ENCODE measurements at places on chromosomes 1 and 21. TPM values are rescaled to one million over a fixed set of nuclear protein-coding genes. Genes with fewer than 3 reads are reported as not detected.
A peak's percentile ranks its signal among the peaks of the same experiment; 100 is the strongest.

DNA sequence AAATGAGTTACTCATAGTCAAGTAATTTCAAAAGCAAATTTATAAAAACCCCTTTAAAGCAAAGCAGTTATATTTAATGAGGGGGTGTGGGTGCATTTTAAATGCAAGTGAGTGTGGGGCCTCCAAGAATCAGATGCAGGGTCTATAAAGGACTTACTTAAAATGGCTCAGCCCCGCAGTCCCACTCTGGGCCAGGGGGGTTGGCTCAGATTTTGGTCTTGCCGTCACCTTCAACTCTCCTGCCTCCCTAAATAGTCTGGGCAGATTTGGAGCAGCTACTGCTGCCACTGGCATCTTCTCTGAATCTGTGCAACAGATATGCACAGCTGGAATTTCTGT, 16.2 kb downstream of the AMPD2 start:
- peaks cover 3% of the 10 kb centered on the region for H3K36me3 ChIP-seq
- H3K4me1 ChIP-seq, result peaks cover 6% of the 10 kb centered on the region
- H3K27me3 ChIP-seq, result no peaks in the 10 kb centered on the region
- no peak for DNase-seq
- no peak overlapping the region for H3K4me3 ChIP-seq

- no peaks in the 10 kb centered on the region for H3K36me3 ChIP-seq
- H3K4me1 ChIP-seq, result no peaks in the 10 kb centered on the region
- no peak overlapping the region for H3K27ac ChIP-seq
- no peak overlapping the region for H3K4me3 ChIP-seq
These were observed 11.0 kb downstream of the GSTM5 start for GRCh38 chr1:109722908-109723691.

Gene SPRR4
- total RNA-seq, result not detected

DNA sequence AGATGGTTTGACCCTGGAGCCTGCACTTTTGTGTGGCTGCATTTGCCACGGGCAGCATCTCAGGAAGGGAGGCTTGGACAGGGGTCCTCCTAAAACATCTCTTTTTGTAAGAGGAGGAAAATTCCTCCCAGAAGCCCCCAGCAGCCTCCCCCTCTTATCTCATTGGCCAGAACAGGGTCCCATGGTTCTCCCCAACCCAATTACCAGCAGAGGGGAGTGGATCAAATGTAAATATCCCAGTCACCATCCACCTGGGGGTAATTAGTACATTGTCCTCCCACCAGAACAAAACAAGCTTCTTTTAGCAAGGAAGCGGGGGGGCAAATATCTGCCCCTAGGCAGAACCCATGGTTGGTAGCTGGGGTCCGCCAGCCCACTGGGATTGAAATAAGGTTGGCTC, 44.7 kb upstream of the TENT5B start:
- no peaks in the 10 kb centered on the region for H3K27me3 ChIP-seq
- peak overlapping the region; percentile 26 for H3K27ac ChIP-seq
- DNase-seq, result no peak
- peaks cover 26% of the 10 kb centered on the region for H3K4me1 ChIP-seq
- no peaks in the 10 kb centered on the region for H3K36me3 ChIP-seq

DNA sequence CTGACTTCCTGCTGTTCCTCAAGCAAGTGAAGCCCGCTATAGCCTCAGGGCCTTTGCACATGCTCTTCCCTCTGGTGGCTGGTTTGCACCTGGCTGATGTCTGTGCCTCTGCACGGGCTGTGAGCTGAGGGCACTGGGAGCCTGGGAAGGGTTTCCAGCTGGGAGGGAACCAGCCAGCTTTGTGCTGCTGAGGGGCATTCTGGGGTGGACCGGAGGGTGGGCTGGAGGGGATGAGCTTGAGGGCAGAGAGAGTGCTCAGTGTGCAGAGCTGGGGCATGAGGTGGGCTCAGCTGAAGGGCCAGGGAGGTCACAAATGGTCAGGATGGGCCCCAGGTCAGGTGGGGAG, 305.7 kb downstream of the MATN1 start:
- H3K27ac ChIP-seq, result no peak overlapping the region
- no peak overlapping the region for H3K4me3 ChIP-seq
- H3K27me3 ChIP-seq, result no peaks in the 10 kb centered on the region
- no peak for DNase-seq
- no peaks in the 10 kb centered on the region for H3K4me1 ChIP-seq
- no peaks in the 10 kb centered on the region for H3K36me3 ChIP-seq

Gene DNM3
- 8.5 TPM for total RNA-seq

DNA sequence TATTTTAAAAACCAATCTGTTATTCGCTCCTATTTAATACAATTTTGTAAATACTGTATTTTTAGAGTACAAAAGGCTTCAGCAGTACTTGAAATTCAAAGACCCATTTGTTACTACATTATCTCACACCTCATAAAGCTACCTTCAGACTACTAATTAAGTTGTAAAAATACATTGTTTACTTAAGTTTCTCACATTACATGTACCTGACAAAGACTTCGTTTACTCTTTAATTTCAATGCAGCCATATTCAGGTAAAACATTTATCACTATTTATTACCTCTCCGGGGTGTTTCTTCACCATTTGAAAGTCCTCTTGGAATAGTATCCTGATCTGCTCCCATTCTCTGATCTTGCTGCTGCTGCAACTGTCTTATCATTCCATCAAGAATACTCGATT, 55.2 kb downstream of the BRWD1 start:
- H3K4me3 ChIP-seq, result no peak overlapping the region
- no peaks in the 10 kb centered on the region for H3K36me3 ChIP-seq
- no peaks in the 10 kb centered on the region for H3K4me1 ChIP-seq
- no peak overlapping the region for H3K27ac ChIP-seq

DNA sequence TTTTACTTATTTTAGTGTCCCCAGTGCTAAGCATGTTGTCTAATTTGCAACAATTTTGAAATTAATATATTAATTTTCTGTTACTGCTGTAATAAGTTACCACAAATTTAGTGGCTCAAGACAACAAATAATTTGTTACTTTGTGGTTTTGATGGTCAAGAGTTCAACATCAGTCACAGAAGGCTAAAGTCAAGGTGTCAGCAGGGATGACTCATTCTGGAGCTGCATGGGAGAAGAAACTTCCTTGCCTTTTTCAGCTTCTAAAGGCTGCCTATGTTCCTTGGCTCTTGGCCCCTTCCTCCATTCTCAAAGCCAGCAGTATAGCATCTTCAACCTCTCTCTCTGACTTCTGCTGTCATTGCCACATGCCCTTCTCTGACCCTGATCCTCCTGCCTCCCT, 271.8 kb downstream of the HLX start:
- no peaks in the 10 kb centered on the region for H3K4me1 ChIP-seq
- no peak overlapping the region for H3K4me3 ChIP-seq
- DNase-seq, result no peak
- H3K36me3 ChIP-seq, result no peaks in the 10 kb centered on the region
- no peaks in the 10 kb centered on the region for H3K27me3 ChIP-seq

DNA sequence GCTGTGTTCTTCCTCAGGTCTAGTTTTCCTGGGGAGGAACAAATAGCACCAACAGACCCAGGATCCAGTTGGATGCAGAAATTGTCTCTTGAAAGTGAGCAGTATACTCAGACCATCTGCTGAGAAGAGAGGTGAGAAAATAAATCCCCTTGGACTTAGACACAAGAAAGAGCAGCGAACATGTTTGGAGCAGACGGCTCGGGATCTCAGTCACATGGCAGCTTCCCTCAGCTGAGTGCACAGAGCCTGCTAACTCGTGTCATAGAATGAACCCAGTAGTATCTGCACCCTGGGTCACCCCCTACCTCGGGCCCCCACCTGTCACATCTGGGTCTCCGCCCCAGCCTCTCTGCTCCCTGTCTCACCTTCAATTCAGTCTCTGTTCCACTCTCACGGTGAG, 115.6 kb downstream of the CCDC185 start:
- H3K27ac ChIP-seq, result no peak overlapping the region
- H3K27me3 ChIP-seq, result no peaks in the 10 kb centered on the region
- H3K4me1 ChIP-seq, result no peaks in the 10 kb centered on the region
- no peaks in the 10 kb centered on the region for H3K36me3 ChIP-seq
- H3K4me3 ChIP-seq, result no peak overlapping the region
- no peak for DNase-seq

Gene EPHB2
- total RNA-seq, result 17.2 TPM

Gene CR2
- total RNA-seq, result 4.1 TPM

DNA sequence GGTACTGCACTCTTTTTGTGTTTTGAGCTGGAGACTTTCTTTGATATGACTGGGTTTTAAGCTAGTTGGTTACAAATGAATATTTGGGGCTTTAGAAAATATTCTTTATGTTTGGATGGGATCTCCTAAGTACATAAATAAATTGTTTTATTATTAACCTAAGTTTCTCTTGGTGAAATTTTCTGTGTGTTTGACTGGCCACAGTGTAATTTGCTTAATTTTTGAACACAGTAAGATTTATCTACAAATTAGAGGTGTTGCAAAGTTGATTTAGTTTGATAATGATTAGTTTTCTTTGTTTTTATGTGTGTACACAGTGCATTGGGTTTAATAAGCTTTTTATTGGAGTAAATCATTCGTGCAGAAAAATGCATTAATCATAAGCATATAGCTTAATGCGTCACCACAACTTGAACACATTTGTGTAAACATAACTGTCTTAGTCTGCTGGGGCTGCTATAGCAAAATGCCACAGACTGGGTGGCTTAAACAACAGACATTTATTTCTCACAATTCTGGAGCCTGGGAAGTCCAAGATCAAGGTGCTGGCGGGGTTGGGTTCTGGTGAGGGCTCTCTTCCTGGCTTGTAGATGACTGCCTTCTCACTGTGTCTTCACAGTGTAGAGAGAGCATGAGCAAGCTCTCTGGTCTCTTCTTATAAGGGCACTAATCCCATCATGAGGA, 17.4 kb upstream of the SLC6A9 start:
- DNase-seq, result no peak
- no peaks in the 10 kb centered on the region for H3K36me3 ChIP-seq
- H3K4me3 ChIP-seq, result no peak overlapping the region
- H3K27ac ChIP-seq, result no peak overlapping the region
- peaks cover 3% of the 10 kb centered on the region for H3K4me1 ChIP-seq

DNA sequence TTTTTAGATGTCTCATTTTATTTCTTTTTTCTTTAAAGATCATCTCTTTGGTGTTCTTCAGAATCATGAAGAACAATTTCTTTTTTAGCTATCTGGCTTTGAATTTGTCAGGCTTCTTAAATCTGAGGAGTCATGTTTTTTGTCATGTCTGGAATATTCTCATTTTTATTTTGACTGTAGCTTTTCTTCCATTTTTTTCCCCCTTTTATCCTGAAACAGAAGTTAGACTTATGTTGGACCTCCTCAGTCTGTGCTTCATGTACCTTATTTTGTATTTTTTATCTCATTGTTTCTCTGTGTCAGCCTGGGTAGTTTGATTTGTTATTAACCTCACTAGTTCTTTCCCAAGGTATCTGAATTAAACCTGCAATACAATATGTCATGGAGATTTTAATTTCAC, 319.2 kb upstream of the ADGRL4 start:
- H3K4me1 ChIP-seq, result no peaks in the 10 kb centered on the region
- no peaks in the 10 kb centered on the region for H3K27me3 ChIP-seq
- no peak for DNase-seq
- no peak overlapping the region for H3K4me3 ChIP-seq

- H3K4me3 ChIP-seq, result no peak overlapping the region
- no peak overlapping the region for H3K27ac ChIP-seq
- H3K4me1 ChIP-seq, result no peaks in the 10 kb centered on the region
- H3K27me3 ChIP-seq, result no peaks in the 10 kb centered on the region
These were observed 36.3 kb upstream of the FAM3B start for GRCh38 chr21:41280115-41280919.

Gene CD2
- total RNA-seq, result not detected

Gene RHD
- total RNA-seq, result not detected

DNA sequence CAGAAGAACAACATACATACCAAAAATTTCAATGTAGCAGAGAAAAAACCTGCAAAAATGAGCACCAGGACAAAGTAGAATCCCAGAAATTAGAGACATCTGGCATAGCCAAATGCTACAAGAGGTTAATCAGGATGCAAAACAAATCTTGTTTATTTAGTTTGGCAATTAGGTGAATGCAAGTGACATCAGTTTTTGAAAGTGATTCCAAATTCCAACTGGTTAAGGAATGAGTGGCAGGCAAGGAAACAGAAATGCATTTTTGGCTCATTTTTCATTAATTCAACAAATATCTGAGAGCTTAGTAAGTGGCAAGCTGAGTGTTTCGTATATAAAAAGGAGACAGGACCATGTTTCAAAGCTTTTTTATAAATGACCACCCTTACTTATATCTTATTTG, 21.3 kb downstream of the SCAF4 start:
- no peak for DNase-seq
- H3K27ac ChIP-seq, result no peak overlapping the region
- H3K27me3 ChIP-seq, result no peaks in the 10 kb centered on the region
- no peaks in the 10 kb centered on the region for H3K36me3 ChIP-seq
- no peak overlapping the region for H3K4me3 ChIP-seq

Gene SLC44A3
- 5.0 TPM for total RNA-seq

- no peaks in the 10 kb centered on the region for H3K27me3 ChIP-seq
- H3K27ac ChIP-seq, result no peak overlapping the region
- H3K36me3 ChIP-seq, result no peaks in the 10 kb centered on the region
- no peak for DNase-seq
- H3K4me3 ChIP-seq, result no peak overlapping the region
These were observed 412.1 kb downstream of the LTN1 start for GRCh38 chr21:28580585-28580984.

DNA sequence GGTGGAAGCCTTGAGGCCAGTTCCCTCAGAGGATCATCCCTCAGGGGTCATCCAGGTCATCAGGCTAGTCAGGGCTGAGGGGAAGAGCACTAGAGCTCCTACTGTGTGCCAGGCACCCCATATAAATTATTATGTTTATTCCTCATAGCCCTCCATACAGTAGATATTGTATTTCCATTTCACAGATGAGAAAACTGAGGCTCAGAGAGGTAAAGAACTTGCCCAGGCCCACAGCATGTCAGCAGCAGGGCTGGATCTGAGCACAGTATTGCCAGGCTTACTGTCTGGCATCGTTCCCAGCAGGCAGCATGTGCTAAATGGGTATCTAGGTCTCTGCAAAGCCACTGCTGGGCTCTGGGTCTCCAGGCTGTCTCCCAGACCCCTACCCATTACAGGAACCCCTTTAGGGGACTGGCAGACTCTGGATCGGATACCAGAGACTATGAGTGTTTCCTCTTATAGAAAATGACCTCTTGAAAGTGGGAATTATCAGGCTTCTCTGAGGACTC, 153.3 kb downstream of the PTPRU start:
- H3K4me3 ChIP-seq, result no peak overlapping the region
- no peak overlapping the region for H3K27ac ChIP-seq
- no peaks in the 10 kb centered on the region for H3K27me3 ChIP-seq
- no peaks in the 10 kb centered on the region for H3K4me1 ChIP-seq
- no peaks in the 10 kb centered on the region for H3K36me3 ChIP-seq

Gene CSMD2
- 14.6 TPM for total RNA-seq

DNA sequence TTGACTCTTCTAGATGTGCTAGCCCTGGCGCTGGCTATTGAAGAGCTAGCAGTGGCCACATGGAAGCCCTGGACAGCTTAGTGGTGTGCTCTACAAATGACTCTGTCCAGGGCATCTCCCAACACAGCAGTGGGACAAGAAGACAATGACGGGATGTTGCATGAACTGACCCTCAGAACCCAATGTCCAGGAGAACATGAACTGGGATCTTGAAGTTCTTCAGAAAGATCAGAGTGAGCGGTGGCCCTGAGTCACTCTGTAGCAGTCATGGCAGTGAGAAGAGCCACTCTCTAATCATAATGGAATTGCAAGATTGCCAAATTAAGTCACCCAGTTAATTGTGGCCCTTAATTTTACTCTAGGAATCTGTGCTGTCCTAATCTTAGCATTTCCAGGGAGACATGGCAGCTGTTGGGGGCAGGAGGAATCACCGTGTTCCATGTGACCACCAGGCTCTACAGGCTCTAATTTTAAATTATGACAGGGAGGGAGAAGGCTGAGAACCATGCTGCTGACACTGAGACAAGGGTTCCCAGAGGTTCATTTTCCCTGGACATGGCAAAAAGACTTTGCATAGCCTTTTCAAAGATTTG, 10.2 kb upstream of the OBSCN start:
- H3K4me1 ChIP-seq, result no peaks in the 10 kb centered on the region
- DNase-seq, result no peak
- H3K36me3 ChIP-seq, result no peaks in the 10 kb centered on the region
- H3K27me3 ChIP-seq, result no peaks in the 10 kb centered on the region
- no peak overlapping the region for H3K27ac ChIP-seq

Gene TRABD2B
- 3.4 TPM for total RNA-seq

Measured in H1 (cell line).